ENCODE measurements at places on chromosomes 1 and 21.

DNA sequence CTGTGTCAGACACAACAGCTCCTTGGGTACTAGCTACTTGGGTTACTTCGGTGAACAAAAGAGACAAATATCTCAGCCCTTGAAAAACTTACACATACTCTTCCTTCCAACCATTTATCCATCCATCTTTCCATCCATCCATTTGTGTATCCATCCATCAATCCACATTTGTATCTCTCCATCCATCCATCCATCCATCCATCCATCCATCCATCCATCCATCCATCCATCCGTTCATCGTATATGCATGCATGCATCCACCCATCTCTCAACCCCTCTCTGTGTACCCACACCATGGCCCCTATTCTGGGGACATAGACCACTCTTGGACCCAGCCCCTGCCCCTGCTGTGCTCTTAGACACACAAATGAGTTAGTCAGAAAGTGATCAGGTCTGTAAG, 40.2 kb downstream of the FAAH start:
- DNase-seq: no peak

DNA sequence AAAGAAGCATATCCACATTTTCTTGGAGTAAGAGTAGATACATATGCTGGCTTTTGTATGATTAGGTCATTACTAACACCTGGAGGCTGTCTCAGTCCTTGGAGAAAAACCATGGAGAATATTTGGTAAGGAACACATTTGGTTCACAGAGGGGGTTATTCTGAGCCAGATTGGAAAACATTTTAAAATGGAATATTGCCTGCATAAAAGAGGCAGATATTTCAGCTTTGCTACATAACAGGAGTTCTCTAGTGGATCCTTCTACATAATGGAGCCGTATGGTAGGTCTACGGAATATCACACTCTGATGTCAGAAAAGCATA, 415.1 kb downstream of the ADGRL2 start:
- DNase-seq: no peak

DNA sequence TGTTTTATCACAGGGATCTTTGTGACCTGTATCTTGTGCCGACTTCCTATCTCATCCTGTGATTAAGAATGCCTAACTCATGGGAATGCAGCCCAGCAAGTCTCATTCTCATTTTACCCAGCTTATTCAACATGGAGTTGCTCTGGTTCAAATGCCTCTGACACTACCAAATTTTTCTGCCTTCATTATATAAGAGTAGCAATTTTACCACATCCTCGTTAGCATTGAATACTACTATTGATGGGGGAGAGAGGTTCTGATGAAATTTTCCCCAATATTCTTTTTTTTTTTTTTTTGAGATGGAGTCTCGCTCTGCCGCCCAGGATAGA, 44.5 kb upstream of the PPIH start:
- no peak for DNase-seq

GRCh38 chr1:30911059-30911954, 2.7 kb upstream of the SDC3 start:
- peak; percentile 50 for DNase-seq

GRCh38 chr1:116513956-116514355, 56.9 kb downstream of the CD58 start:
- DNase-seq: no peak

- DNase-seq: no peak
Observed at GRCh38 chr21:32826329-32827167, 55.0 kb upstream of the PAXBP1 start.

DNA sequence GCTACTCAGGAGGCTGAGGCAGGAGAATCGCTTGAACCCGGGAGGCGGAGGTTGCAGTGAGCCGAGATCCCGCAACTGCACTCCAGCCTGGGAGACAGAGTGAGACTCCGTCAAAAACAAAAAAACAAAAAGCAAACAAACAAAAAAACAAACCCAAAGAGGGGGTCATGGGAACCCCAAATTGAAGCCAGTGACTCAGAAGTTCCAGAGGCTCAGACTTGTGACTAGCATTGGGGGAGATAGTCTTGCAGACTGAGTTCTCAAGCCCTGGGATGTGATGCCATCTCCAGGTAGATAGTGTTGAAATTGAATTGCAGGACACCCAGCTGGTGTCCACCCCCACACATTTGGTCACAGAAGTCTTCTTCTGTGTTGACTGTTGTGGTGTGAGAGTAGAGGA, 24.9 kb upstream of the ENO1 start:
- no peak for DNase-seq

- DNase-seq: no peak
Observed at GRCh38 chr1:82329226-82329625, 528.5 kb downstream of the ADGRL2 start.

- peak; percentile 34 for DNase-seq
Observed at GRCh38 chr1:160261556-160261892, 825 bp downstream of the DCAF8 start.

DNA sequence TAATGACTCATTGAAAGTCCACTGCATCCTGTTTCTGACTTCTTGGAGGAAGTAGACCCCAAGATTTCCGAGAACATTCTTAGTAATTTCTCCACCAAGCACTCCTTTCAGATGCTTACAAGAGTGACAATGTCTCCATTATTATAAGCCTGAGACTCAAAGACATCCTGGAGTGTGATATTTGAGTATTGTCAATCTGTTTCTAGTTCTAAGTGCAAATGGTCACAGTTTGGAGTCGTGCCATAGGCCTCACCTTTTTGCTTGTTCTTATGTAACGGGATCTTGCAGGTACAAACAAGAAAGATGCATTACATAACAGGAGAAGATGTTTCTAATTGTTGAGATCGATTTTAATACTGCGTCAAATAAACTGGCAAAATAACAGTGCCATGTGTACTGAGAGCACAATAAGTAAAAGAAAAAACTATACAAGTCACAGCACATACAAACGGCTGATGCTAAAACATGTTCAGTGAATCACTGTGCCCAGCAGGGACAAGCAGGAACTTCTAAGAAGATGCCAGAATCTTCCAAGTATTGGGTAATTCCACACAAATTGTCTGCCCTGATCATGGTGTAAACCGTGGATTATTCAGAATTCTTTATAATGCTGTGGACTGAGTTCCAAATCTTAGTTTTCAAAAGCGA, 54.1 kb downstream of the CD2 start:
- no peak for DNase-seq

DNA sequence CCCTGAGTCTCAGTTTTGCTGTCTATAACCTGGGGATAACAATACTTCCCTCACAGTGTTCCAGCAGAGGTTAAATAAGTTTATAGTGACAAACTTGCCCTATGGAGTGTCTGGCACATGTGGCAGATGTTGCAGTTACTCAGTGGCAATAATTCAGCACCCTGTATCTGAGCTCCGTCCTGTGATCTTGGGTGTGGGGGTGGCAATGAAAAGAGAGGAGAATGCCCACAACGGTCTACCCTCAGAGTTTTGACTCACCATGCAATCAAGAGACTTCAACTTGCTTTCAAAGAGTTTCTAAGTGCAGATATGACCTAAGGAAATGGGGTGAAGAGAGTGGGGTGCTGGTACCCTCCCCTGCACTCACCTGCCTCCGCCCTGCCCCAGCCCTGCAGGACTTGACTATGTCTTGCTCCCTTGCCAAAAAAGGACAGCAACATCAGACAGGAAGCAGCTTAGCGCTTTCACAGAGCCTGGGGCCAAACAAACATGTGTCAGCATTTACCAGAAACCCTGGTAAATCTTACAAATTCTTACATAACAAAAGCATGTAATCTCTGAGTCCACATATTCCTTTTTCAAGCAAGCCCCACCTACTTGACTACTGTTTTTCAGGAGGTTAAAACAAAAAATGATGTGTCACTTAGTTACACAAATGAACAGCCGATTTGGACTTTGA, 185.1 kb upstream of the CAMK1G start:
- DNase-seq: no peak

DNA sequence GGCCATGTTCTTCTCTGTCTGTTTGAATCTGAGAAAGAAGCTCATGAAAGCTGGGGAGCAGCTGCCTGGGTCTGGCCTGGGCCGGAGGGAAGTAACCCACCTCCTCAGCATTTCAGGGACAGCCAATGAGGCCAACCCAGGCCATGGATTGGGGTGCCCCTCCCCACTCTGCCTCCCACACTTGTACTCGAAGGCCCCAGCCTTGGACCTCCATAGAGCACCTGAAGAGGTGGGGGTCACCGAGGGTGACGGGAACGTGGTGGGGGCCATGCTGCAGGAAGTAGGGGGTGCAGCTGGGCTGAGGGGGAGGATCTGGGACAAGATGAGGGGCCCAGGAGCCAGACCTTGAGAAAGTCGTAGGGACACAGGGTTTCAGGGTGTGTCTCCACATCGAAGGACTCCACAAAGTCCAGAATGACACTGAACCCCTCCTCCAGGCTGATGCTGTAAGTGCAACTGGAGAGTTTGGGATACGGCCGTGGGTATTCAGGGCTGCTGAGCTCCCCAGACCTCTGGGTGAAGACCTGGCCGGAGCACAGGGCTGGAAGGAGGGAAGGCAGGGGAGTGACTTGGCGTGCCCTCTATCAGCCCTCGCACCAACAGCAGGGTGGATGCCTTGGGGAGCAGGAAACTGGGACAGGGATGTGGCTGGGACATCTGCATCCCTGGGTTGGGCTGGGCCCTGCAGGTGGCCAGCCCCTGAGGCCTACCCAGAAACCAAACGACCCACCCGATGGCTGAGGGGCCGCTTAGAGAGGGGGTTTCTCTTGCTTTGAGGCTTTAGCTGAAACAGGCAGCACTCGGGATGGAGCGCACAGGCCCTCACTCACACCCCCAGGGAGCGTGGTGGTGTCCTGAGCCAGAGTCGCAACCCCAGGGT, 3.8 kb downstream of the MASP2 start:
- DNase-seq: no peak

GRCh38 chr1:154499446-154499845, 2.6 kb upstream of the TDRD10 start:
- no peak for DNase-seq
